Activated naive CD8-positive, alpha-beta T cell treated with anti-CD3 and anti-CD28 coated beads, Interleukin-2, amount 10 ng/mL, durations not matched to agents 7 days and 5 days (primary cell): ENCODE measurements at places on chromosomes 13 and 19. TPM values are rescaled to one million over a fixed set of nuclear protein-coding genes. Genes with fewer than 3 reads are reported as not detected.

DNA sequence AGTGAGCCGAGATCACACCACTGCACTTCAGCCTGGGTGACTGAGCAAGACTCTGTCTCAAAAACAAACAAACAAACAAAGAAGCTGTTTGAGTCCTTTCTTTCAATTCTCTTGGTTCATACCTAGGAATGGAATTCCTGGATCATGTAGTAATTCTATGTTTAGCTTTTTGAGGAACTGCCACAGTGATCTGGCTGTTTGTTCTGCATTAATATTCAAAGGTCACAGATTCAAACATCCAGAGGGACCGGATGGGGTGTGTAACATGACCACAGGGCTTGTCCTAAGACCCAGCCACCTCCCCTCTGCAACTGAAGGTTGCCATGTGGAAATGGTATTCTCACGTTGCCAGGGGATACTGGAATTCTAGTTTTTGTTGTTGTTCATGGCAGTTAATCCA, 10.2 kb downstream of the COLGALT1 start:
- no peak for DNase-seq
- H3K27me3 ChIP-seq, result no peaks in the 10 kb centered on the region
- H3K36me3 ChIP-seq, result peaks cover 19% of the 10 kb centered on the region
- no peak overlapping the region for H3K27ac ChIP-seq
- H3K4me1 ChIP-seq, result peaks cover 3% of the 10 kb centered on the region

GRCh38 chr13:94657167-94657566, 55.2 kb downstream of the SOX21 start:
- no peaks in the 10 kb centered on the region for H3K36me3 ChIP-seq
- H3K27ac ChIP-seq, result no peak overlapping the region
- H3K4me3 ChIP-seq, result no peak overlapping the region
- DNase-seq, result no peak
- peaks cover under 1% of the 10 kb centered on the region for H3K4me1 ChIP-seq

DNA sequence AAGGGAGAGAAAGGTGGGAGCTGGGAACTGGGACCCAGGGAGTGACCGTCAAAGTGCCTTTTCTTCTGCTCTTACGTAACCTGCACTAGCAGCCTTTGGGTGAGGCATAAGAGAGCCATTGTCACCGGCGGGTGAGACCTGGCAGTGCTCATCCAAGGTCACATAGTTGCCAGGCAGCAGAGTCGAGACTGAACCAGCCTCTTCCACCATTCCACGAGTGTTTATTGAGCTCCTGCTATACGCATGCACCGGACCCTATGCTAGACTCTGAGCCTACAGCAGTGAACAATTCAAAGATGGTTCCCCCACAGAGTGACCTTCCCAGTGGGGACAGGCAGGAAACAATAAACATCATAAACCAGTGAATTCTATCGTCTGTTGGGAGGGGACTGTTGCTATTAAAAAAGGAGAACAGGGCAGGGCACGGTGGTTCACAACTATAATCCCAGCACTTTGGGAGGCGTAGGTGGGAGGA, 18.6 kb upstream of the STRN4 start:
- H3K4me3 ChIP-seq, result no peak overlapping the region
- H3K4me1 ChIP-seq, result peaks cover 5% of the 10 kb centered on the region
- H3K27me3 ChIP-seq, result no peaks in the 10 kb centered on the region
- H3K36me3 ChIP-seq, result no peaks in the 10 kb centered on the region

DNA sequence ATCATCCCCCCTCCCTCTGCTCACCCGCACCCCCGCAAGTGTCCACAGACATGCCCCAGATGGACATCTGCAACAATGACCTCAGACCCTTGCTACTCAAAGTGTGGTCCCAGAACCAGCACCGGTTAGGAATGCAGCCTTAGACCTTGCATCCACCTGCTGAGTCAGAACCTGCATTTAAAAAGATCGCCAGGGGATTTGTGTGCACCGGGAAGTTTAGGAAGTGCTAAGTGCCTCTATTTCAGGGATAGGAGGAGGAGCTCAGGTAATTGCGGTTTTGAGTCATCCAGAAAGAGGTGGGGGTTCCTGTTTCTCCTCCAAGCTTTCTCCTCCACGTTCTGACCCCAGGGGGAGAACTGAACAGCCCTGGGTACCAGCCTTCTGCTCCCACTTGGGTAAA, 46.2 kb downstream of the CACNA1A start:
- H3K27ac ChIP-seq, result no peak overlapping the region
- H3K4me3 ChIP-seq, result no peak overlapping the region
- H3K36me3 ChIP-seq, result no peaks in the 10 kb centered on the region
- H3K27me3 ChIP-seq, result peaks cover 5% of the 10 kb centered on the region

DNA sequence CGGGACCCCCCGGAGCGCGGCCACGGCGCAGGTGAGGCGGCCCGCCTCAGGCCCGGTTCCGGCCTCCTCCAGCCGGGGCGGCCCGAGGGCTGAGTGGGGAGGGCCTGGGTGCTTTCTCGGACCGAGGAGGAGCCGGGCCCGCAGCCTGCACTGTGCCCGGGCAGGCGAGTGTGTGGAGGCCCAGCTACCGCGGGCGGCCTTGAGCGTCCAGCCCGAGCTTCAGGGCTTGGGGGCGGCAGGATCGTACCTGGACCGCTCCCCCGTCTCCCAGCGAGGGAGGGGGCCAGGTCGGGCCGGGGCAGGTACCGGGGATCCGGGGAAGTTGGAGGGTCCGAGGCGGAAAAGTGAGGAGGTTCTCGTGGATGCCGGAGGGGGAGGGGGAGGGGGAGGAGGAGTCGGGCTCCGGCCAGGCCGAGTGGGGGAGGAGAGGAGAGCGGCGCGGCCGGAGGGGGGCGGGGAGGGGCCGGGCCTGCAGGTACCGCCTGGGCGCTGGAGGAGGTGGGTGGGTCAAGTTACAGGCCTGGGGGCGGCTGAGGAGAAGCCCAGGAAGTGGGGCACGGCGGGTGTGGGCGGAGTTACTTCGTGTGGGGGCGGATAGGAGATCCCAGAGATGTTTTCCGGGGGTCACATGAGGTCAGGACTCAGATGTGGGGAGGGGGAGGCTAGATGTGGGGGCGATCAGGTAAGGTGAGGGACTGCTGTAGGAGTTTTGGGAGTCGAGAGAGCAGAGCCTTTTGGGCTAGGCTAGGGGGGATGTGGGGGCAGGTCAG, 545 bp downstream of the NACC1 start:
- H3K27ac ChIP-seq, result peak overlapping the region; percentile 86
- H3K27me3 ChIP-seq, result no peaks in the 10 kb centered on the region
- H3K4me3 ChIP-seq, result peak overlapping the region; percentile 86
- H3K36me3 ChIP-seq, result peaks cover 5% of the 10 kb centered on the region

DNA sequence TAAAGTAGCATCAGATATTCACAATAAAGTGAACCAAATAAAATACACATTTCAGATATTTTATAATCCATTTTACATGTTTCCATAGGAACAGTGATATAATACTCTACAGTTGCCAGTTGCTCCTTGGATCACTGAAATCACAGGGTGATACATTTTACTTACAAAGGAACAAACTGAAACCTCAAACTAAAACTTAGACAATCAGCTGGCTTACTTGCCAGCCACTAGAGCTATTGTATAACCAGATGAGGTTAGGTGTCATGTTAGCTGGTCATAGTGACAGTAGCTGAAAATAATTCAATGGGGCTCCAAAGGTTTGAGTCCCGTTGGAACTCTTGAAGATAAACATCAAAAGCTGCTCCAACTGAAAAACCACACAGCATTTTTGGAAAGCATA, 274.6 kb downstream of the ITGBL1 start:
- peaks cover 2% of the 10 kb centered on the region for H3K27me3 ChIP-seq
- no peak for DNase-seq
- no peak overlapping the region for H3K27ac ChIP-seq
- H3K36me3 ChIP-seq, result no peaks in the 10 kb centered on the region
- H3K4me3 ChIP-seq, result no peak overlapping the region

DNA sequence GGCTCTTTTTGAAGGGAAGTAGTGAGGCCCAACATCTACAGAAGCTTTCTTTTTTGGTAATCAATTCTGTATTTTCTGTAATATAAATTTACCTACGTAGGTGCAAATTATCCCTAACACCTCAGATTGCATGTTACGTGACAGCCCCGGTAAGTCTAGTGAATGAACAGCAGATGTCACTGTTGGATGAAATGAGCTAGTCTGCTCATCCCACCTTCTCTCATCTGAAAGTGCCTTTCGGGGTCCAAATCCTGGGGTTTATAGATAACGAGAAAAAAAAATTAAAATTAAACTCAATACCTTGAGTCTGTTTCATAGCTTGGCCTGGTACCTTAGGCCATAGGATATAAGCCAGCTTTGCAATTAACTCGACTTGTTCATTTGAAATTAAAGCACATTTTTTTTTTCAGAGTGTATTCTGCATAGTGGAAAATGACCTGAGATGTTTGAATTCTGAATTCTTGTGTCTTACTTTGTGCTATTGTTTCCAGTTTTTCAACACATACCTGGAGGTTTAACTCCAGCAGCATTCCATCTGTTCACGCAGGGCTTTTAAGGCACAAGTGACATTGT, 548.2 kb downstream of the GPC5 start:
- DNase-seq, result no peak
- no peak overlapping the region for H3K4me3 ChIP-seq
- H3K36me3 ChIP-seq, result no peaks in the 10 kb centered on the region
- H3K27ac ChIP-seq, result no peak overlapping the region
- H3K4me1 ChIP-seq, result no peaks in the 10 kb centered on the region

Gene ATP5F1D
- 157 TPM for total RNA-seq

Gene GFY
- total RNA-seq, result not detected

Gene LRRC8E
- total RNA-seq, result not detected
